ENCODE measurements at places on chromosomes 7 and 10.

DNA sequence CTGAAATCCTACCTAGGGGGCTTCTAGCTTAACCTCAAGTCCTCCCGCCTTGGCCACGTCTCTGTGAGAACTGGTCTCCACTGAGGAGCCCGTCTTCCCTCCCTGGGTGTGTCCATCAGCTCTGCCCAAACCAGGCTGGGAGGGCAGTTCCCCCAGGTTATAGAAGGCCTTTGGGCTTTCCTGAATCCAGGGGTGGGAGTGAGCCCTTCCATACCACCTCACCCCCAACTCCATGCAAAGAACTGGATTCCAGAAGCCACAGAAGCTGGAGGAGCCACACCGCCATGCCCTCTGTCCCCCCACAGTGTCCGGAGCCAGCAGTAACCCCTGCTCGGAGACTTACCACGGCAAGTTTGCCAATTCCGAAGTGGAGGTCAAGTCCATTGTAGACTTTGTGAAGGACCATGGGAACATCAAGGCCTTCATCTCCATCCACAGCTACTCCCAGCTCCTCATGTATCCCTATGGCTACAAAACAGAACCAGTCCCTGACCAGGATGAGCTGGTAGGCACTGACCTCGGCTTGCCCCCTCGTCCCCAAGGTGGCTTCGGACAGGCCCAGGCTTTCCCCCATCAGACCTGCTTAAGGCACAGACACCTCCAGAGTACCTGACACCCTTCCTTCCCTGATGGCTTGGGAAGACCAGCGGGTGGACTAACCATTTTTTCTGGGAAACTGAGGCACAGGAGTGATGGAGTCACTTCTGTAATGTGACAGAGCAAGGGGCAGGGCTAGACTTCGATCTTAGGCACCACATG, 4.7 kb downstream of the CPA1 start:
- DNase-seq, result no peak

GRCh38 chr7:54917613-54918391, 101.0 kb upstream of the EGFR start:
- DNase-seq, result no peak

DNA sequence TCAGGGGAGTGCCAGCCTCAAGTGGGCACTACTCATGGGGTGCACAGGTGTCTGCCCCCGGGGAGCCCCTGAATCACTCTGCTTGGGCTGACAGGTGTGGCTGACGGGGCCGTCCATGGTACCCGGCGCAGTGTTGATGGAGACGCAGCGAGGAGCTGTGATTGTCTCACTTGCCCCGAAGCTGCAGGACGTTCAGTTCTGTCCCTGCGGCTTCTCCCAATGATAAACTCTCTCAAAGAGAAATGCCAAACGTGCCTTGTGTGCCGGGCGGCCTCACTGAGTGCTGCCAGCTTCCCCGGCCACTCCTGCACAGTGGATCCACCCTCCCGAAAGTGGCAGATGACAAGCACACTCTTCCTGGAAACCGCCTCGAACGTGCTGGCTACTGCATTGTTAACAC, 203.2 kb downstream of the DNAJB6 start:
- no peak for DNase-seq

- DNase-seq, result no peak
Measured at GRCh38 chr7:101560856-101561255, 68.2 kb downstream of the MYL10 start.

GRCh38 chr7:28747854-28748253, 210.3 kb downstream of the TRIL start:
- no peak for DNase-seq

GRCh38 chr7:1388703-1389335, 70.5 kb downstream of the MICALL2 start:
- no peak for DNase-seq

- DNase-seq, result no peak
Measured at GRCh38 chr7:36906448-36906847, 182.2 kb upstream of the AOAH start.

GRCh38 chr7:27774717-27775328, 34.9 kb downstream of the TAX1BP1 start:
- DNase-seq, result peak; percentile 39
